ENCODE measurements at places on chromosomes 2 and 18. TPM values are rescaled to one million over a fixed set of nuclear protein-coding genes. Genes with fewer than 3 reads are reported as not detected.

REG1B gene
- total RNA-seq: not detected

LHCGR gene
- 1.5 TPM for total RNA-seq

MATN3 gene
- total RNA-seq: 3.1 TPM

KIF5C gene
- 340 TPM for total RNA-seq

KCNE4 gene
- 1.5 TPM for total RNA-seq

Measured in cerebellum (tissue), 4 donors.